ENCODE measurements at places on chromosomes 7 and 10.

DNA sequence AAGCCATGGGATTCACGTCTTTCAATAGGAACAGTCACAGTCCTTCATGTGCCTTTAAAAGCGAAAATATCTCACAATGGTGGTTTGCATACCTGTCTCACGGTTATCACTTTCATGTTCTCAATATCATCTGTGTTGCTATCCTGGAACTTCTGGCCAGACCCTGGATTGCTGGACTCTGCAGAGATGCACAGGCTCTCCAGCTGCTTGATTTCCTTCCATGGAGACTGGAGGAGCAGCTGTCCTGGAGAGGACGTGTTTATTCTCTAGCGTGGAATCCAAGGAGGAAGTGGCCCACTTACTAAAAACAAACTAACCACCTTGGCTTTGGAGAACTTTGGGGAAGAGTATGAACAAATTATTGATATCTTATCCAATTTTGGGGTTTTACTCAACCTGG, 16.5 kb downstream of the BTBD16 start:
- no peak for DNase-seq

DNA sequence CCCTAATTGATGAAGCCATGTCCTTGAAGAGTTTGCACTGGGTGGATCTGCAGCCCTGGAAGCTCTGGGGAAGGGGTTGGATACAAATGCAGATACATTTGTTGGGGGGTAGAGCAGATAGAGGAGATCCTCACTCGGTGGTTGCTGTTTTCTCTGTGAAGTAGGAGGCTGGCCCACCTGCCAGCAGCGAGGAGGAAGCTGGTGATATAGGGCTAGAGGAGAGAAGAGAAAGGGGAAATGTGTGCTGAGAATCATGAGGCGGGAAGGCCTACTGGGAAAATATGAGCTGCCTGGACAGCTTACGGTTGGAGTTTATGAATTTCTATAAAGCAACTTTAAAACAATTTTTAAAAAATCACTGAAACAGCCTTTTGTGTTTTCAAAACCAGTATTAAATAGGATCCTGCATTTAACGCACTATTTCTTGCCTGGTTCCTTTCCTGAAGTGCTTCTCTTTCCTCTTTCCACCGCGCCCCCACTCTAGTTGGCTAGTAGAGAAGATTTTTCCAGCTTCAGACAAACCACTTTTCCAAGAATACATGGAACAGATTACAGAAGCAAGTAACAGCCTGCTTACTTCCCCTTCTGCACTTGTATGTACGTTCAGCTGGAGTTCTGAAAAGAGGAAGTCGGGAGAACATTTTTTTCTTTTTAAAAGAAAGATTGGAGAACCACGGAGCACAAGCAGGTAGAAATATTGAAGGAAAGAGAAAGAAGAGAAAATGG, 100.6 kb upstream of the GLCCI1 start:
- no peak for DNase-seq

- no peak for DNase-seq
These were observed 40.3 kb downstream of the NEURL1 start for GRCh38 chr10:103533827-103534226.

GRCh38 chr7:53794816-53795215, 747.4 kb upstream of the VSTM2A start:
- no peak for DNase-seq

DNA sequence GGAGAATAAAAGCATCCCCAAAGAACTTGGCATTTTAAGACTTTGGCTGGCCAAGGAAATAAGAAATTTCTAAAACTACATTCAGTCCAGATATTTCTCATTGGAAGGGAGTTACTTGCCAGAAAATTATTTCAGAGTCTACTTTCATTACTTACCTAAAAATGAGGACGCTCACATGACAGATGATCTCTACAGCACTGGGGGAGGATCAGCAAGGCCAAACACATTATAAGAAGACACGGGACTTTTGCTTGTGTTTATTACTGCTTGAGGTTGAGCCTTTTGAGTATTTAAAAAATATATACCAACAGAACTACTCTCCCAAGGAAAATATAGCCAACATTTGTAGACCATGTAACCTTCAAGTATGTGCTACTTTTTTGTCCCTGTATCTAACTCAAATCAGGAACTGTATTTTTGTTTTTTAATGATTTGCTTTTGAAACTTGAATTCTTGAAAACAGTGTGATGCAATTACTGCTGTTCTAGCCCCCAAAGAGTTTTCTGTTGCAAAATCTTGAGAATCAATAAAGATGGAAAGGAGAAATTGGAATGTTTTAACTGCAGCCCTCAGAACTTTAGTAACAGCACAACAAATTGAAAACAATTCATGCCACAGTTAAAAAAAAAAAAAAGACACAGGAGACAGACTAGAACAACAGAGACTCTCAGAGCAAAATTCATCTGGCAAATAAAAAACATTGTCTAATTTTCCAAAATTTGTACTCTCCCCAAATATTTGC, 128.1 kb downstream of the ZNF438 start:
- DNase-seq = no peak

DNA sequence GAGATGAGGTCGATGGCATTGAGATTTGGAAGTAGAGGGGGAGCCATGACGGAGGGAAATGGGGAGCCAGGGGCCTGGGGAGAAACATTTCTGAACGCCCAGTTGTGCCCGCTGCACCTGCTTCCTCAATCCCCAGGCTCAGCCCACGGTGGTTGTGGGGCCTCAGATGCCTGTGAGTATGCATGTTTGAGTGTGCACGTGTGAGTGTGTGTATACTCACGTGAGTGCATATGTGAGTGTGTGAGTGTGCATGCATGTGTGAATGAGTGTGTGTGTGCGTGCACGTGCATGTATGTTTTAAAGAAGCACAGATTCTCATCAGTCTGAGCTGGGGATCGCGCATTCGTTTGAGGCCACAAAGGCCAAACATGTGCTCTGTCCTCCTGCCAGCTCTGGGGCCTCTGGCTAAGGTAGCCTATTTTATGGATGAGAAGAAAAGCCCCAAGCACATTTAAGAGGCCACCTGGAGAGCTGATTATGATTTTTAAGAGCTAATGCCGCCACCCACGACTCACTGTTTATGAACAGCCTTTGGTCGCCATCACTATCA, 154.8 kb downstream of the ARHGAP12 start:
- DNase-seq = no peak

DNA sequence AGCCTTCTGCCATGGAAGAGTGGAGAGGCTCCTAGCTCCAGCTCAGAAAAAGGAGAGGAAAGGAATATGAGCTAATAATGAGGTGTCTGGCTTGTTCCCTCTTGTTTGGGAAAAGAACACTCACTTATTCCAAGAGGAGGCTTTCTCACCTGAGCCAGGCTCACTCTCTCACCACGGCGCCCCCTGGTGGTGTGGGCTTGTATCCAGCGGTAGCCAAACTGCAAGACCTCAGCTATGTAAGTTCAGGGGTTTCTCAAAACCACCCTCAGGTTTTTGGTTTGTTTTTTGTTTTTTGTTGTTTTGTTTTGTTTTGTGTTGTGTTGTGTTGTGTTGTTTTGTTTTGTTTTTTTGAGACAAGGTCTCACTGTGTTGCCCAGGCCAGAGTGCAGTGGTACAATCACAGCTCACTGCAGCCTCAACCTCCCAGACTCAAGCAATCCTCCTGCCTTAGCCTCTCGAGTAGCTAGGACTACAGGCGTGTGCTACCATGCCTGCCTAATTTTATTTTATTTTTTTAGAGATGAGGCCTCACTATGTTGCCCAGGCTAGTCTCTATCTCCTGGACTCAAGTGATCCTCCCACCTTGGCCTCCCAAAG, 124.0 kb downstream of the TMEM130 start:
- peak; percentile 58 for DNase-seq

- peak; percentile 84 for DNase-seq
These were observed at the start of gene KAT6B for GRCh38 chr10:74826142-74827044. Gene KAT6B (plus strand): TSS chr10:74826600. CDS start chr10:74842858, 16,258 bp downstream.

GRCh38 chr7:137879357-137880158, 32.8 kb upstream of the DGKI start:
- DNase-seq = no peak

- no peak for DNase-seq
These were observed 8.4 kb downstream of the THAP5 start for GRCh38 chr7:108561047-108561619.

GRCh38 chr10:102545997-102546396, 42.2 kb downstream of the SUFU start:
- no peak for DNase-seq

Data from GM12891 (cell line).